ENCODE measurements at places on chromosomes 5 and 9.

DNA sequence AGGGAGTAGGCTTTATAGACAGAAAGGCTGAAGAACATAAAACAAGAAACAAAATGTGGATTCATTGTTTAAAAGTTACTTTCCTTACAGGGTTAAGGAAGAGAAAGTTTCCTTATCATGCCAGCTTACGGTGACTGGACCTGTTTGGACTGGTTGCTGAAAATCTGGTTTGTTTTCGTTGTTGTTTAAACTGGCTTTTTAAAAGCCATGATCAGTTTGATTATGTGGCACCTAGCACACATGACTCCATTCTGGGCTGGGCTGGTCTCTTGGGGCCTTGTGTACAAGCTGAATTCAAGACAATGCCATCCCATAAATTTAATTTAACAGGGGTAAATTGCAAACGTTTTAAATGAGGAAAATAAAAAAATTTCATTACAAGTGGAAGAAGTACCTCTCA, 18.4 kb upstream of the ZNF474 start:
- DNase-seq: no peak

GRCh38 chr9:69211424-69212036, 37.5 kb downstream of the TJP2 start:
- DNase-seq: no peak

- peak; percentile 18 for DNase-seq
Measured at GRCh38 chr9:1647776-1648175, 367.4 kb upstream of the SMARCA2 start.

DNA sequence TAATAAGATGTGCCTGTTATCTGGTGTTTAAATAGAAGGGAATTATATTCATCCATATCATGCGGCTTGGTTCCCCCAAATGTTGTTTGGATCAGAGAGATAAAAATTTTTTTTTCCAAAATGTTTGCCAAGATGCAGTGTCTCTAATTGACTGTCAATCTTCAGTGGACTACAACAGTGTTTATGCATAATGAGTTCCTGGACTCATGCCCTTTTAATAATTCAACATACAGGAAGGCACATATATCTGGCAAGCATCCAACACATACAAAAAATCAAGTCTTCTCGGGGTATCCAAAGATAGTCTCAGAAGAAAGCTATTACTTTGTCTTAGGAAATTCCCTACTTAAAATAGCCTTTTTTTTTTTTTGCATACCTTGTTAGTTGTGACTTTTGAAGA, 1534.7 kb downstream of the EFNA5 start:
- no peak for DNase-seq

- DNase-seq: no peak
Measured at GRCh38 chr5:152097128-152097527, 172.5 kb upstream of the GLRA1 start.

DNA sequence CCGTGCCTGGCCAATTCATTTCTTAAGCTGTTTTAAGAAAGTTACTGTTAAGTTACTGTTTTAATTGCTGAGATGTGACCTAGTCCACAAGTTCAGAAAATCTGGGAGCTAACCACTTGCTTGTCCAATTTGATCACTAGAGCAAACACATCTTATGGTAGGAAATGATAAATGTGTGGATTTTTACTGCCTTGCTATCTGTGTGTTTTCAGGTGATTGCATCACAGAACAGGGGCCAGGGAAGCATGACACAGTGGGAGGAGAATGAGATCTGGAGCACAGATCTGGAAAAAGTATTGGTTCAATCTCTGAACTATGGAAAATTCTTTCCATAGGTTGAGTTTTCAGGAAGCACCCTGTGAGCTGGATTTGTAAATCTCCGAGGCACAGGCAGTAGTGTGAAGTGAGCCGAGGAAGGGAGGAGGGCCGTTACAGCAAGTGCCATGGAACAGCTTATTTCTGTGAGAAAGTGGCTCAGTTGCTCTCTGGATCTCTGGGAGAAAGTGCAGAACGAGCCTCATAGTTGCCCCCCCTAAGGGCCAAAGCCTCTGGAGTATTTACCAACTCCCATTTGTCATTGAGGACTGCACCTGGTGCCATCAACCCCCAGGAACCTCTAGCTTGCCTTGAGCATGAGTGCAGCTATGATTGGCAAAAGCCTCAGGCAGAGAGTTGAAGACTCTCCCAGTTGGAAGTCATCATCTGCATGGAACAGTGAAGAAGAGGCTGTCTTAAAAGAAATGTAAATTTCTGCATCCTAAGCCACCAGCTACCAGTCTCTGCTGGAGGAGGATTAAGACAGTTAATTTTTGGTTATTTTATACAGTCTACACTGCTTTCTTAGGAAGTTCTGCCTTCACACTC, 161.8 kb upstream of the CLINT1 start:
- no peak for DNase-seq

Data from cardiac fibroblast (primary cell).